ENCODE measurements at places on chromosomes 3 and 15.

- no peak for DNase-seq
Observed at GRCh38 chr3:147672436-147672835, 263.3 kb downstream of the ZIC1 start.

DNA sequence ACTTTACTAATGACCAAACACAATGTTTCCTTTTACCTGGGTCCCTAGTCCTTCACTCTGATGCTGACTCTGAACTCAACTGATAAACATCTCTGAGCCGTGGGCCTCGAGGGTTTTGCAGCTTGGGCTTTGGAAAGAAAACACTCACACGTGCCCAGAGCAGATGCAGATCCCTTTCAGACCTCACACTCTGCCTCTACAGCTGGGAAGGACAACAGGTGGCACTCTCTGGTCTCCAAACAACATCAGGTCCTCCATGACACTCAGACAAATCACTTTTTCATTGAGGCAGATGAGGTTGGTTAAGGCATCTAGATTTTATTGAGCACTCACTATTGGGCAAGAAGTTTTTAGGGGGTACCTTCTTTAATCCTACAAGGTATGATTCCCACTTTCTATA lies 64.7 kb upstream of the NTRK3 start:
- DNase-seq, result no peak

GRCh38 chr3:50155891-50156290 lies 767 bp downstream of the SEMA3F start:
- DNase-seq, result no peak

DNA sequence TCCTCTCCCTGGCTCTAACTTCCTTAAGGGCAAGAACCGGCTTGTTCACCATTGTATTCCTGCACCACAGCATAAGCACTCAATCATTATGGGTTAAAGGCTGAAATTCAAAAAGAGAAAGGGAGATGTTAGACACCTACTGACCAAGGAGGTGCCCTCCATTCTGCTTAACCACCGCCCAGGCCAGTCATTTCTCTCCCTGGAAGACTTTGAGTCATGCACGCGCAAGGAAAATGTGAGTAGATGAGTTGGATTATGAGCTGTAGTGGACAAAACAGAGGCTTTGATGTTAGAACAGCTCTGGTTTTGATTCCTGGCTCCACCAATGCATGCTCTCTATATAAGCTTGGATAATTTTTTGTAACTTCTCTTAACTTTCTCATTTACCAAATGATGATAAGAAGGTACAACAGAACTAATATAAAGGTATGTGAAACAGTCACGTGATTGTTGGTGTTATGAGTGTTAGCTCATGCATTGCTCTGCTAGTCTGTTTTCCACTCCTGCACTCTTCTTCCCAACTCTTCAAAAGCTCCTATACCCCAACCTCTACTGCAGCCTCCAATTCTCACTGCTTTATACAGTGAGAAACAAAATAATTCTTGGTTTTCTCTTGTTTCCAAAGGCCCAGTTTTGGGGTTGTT lies 148.4 kb upstream of the ATP11B start:
- no peak for DNase-seq

- no peak for DNase-seq
Observed at GRCh38 chr3:128555098-128555825, 62.3 kb upstream of the GATA2 start.

DNA sequence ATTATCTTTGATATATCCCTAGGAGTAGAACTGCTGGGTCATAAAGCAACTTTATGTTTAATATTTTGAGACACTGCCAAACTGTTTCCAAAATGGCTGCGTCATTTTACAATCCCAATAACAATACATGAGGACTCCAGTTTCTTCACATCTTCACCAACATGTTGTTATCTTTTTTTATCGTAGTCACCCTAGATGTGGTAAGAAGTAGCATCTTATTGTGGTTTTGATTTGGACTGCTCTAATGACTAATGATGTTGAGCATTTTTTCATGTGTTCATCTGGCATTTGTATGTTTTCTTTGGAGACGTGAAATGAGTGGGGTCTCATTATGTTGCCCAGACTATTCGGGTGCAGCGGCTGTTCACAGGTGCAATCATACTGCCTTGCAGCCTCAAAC lies 83.8 kb downstream of the MAP4 start:
- no peak for DNase-seq

GRCh38 chr15:99305761-99306505 lies 54.7 kb downstream of the LRRC28 start:
- no peak for DNase-seq

DNA sequence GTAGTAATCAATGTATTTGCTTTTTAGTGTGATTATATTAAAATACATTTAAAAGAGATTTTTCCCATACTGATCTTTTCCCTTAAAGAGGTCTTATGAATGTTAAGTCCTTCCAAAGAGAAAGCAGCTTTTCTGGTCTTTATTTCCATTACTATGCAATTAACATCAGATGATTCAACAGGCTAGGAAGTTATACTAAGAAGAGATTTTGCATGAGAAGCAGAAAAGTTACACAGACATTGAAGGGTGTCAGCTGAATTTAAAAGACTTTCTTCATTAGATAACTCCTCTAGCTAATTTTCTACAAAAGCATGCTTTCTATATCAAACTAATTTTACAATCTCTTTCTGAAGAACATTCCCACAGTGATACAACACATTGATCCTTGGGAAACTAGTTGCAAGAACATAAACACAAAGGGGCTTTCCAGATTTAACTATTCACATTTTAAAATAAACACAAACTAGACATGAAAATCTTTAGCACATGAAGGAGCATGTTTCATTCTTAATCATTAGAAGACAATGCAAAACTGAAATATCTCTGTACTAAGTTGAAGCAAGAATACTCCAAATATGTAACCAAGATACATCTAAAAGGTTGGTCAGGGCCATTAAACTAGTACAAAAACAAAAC lies 965.8 kb downstream of the ROBO1 start:
- no peak for DNase-seq

DNA sequence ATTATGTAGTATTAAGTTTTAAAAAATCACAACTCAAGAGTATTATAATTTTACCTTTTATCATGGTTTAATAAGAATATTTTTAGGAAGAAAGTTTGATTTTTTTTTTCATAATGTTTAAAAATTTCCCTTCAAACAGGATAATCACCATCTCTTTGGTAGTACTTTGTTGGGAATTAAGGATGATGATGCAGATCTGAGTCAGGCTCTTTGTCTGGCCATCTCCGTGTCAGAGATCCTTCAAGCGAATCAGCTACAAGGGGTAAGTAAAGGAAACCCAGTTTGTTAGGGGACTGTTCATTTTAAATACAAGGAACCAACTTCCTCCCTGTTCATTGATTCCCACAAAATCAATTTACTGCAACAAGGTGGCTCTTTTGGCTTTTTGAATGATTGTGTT lies 36.8 kb upstream of the NIT2 start:
- no peak for DNase-seq

DNA sequence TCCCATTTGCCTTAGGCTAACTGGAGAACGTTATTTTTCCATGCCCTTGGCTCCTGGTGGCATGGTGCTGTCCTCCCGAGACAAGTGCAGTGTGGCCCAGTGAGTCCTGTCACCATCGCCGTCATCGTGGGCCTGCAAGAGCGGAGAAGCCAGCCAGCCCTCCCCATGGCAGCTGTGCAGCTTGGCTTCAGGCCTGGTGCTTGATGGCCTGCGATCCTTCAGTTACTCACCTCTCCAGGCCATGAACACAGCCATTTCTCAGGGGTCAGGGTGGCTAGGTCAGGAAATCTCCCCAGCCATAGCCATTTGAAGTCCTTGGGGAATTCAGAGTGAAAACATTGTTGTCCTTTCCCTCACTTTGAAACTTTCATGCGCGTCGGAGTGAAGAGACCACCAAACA lies 189.0 kb upstream of the RGMA start:
- DNase-seq, result no peak

- DNase-seq, result no peak
Observed at GRCh38 chr15:77148191-77148590, 77.3 kb upstream of the TSPAN3 start.

GRCh38 chr3:99126316-99126715 lies 224.8 kb upstream of the DCBLD2 start:
- no peak for DNase-seq

GRCh38 chr3:48591436-48591835 lies 3.7 kb downstream of the COL7A1 start:
- no peak for DNase-seq

- DNase-seq, result no peak
Observed at GRCh38 chr3:20015525-20015924, 3.5 kb upstream of the PP2D1 start.

DNA sequence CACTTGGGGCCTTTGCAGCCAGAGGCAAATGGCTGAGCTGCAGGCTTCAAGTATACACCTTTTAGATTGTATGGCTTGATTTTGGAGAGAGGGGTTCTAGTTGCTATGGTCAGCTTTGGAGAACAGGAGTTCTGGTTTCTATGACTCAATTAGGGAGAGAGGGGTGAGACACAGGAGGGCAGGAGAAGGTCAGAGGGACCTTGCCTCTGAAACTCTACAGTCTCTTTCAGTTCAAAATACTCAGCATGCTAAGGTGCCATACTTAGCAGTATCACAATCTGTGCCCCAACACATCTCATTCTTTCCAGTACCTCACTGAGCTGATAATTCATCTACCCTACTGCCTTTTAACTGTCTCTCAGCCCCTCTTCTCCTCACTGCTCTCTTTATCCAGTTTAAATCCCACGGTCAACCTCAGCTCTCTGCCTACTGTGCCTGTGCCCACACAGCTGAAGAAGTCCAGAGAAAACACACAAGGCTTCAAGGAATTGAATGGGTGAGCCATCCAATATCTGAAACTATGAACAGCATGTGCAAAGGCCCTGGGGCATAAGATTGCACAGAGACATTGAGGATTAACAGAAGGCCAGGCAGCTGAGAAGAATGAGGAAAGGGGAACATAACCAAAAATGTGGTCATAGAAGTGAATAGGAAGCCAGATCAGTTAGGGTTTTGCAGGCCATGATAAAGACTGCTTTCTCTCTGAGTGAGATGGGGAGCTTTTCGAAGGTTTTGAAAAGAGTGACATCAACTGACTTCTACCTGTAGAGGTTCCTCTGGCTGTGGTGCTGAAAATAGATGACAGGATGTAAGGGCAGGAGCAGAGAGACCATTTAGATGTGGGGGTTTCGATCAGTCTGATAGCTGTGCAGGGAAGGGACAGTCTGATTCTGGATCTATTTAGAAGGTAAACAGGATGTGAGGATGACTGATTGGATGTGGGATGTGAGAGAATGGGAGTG lies 54.5 kb upstream of the C3orf80 start:
- DNase-seq, result no peak

GRCh38 chr3:112778353-112778948 lies 68.2 kb downstream of the CD200R1L start:
- DNase-seq, result no peak

GRCh38 chr15:39922462-39923092 lies 2.5 kb upstream of the GPR176 start:
- no peak for DNase-seq

GRCh38 chr15:63839722-63840121 lies 6.0 kb upstream of the HERC1 start:
- DNase-seq, result no peak

DNA sequence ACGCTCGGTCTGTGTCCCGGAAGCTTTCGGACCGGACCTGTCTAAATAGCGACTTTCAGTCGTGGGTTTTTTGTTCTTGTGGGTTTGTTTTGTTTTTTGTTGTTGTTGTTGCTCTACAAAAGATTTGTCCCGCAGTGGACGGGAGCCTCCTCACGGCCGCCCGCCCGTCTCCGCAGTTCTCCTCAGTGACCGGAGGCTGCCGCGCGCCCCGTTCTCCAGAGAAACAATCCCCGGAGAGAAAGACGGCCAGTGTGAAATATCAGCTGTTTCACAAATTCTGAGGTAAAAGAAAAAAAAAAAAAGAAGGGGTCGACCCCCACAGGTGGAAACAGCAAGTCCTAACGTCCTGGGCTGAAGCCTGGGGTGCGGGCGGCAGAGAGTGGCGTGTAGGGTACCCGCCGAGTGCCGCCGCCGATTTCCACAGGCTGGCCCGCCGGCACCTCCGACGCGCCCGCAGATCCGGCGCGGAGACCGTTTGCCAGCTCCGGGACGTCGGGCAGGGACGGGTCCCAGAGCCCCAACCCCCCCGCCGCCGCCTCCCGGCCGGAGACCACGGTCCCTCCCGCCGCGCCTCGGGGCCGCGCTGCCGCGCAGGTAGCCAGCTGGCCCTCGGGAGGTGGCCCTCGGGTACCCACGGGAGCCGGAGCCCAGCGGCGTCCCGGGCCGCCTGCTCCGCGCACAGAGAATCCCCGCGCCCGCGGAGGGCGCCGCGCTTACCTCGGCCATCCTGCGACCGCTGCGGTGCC lies 478 bp downstream of the BNC1 start:
- DNase-seq, result no peak

DNA sequence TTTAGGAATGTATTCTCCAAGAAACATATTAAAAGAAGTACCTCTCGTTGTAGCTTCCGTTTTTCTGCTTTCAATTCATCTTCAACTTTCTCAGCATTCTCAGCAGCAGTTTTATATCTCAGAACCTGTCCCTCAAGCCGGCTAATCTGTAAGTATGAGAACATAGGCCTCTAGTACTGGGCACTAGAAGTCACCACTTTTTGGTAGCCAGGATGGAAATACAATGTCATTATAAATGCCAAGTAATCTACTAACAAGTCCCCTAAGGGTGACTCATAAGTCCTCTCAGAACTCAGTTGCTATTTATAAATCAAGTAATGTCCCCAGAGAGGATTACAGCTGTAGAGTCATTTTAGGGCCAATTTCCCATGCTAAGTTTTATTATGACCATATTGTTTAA lies 61.1 kb downstream of the MLH1 start:
- no peak for DNase-seq

DNA sequence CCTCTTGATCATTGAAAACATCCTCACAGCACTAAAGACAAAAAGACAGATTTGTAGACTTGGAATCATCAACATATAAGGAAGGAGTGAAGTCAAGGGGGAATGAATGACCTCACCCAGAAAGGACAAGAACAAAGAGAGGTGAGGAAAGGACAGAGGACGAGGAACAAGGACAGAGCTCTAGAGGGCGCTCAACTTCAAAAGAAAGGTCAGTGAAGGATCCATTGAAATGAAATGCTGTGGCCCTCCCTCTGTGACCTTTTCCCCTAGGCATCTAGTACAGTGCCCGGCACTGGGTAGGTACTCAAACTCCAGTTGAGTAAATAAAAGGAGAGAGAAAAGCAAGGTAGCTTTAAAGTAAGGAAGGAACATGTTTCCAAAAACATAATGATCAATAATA lies 2.6 kb downstream of the ATP8B4 start:
- no peak for DNase-seq

- no peak for DNase-seq
Observed at GRCh38 chr15:93034512-93034911, 54.5 kb downstream of the RGMA start.

All from activated CD4-positive, CD25-positive, alpha-beta regulatory T cell treated with anti-CD3 and anti-CD28 coated beads, Interleukin-2, amount 50 U/mL, for 16 hours (primary cell).